G401 (cell line): ENCODE measurements at places on chromosomes 2 and 18. TPM values are rescaled to one million over a fixed set of nuclear protein-coding genes. Genes with fewer than 3 reads are reported as not detected.

Gene LONRF2
- 0.06 TPM in 1 of 2 replicates, not detected in the other for total RNA-seq

Gene EN1
- not detected in 2 replicates for total RNA-seq

Gene AGPS
- 115 and 139 TPM in 2 replicates for total RNA-seq

Gene UGT1A5
- not detected in 2 replicates for total RNA-seq

Gene ALKAL2
- total RNA-seq: not detected in 2 replicates
